ENCODE measurements at places on chromosomes 4 and X.

- no peaks in the 10 kb centered on the region for H3K36me3 ChIP-seq
- H3K27me3 ChIP-seq = no peaks in the 10 kb centered on the region
- no peak overlapping the region for H3K4me3 ChIP-seq
- peak overlapping the region; percentile 74 for H3K27ac ChIP-seq
These were observed 108.3 kb upstream of the ARSJ start for GRCh38 chr4:114087596-114088230.

DNA sequence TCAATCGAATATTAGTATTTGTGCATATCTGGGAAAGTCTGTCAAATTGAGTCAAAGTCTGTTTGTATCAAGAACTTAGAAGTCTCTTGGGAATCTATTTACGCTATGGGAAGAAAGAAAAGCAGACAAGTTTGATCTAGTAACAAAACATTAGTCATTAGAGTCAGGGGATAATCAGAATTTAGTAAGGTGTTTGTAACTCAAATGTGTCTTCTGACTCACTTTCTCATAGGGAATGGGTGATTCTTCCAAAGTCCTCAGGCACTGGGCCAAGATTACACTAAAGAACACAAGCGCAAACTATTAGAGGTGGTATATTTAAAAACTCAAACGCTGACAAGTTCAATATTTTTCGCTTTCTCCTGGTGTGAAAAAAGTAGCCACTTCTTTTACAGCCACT lies 926.5 kb downstream of the PDHA2 start:
- H3K36me3 ChIP-seq = no peaks in the 10 kb centered on the region
- no peak overlapping the region for H3K27ac ChIP-seq
- no peak overlapping the region for H3K4me3 ChIP-seq
- H3K27me3 ChIP-seq = no peaks in the 10 kb centered on the region
- no peak for DNase-seq
- H3K4me1 ChIP-seq = no peaks in the 10 kb centered on the region

GRCh38 chrX:17842769-17843525 lies 18.2 kb downstream of the RAI2 start:
- H3K4me1 ChIP-seq = no peaks in the 10 kb centered on the region
- DNase-seq = no peak
- H3K27me3 ChIP-seq = peaks cover 56% of the 10 kb centered on the region
- no peaks in the 10 kb centered on the region for H3K36me3 ChIP-seq
- no peak overlapping the region for H3K27ac ChIP-seq

- H3K27ac ChIP-seq = no peak overlapping the region
- H3K27me3 ChIP-seq = no peaks in the 10 kb centered on the region
- no peak overlapping the region for H3K4me3 ChIP-seq
- no peaks in the 10 kb centered on the region for H3K4me1 ChIP-seq
- no peaks in the 10 kb centered on the region for H3K36me3 ChIP-seq
- DNase-seq = peak; percentile 59
These were observed 684.9 kb upstream of the MAGEB2 start for GRCh38 chrX:29530501-29530900.

DNA sequence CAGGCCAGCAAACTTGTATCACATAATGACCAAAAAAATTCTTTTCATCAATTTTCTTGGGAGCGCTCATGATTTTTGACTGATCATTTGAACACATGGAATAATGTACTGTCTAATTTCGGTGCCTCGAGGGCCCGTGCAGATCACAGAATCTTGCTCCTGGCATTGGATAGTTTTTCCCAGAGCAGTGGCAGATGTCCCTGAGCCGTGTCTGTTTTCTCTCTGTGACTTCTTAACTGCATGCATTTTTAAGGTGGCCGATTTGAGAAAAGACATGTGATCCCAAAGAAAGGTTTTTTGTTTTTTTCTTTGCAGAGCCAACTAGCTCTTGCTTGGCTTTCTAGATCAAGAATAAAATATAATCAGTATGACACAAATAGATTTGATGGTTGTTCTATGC lies 19.7 kb downstream of the GPRIN3 start:
- no peak overlapping the region for H3K27ac ChIP-seq
- no peaks in the 10 kb centered on the region for H3K36me3 ChIP-seq
- no peaks in the 10 kb centered on the region for H3K27me3 ChIP-seq
- H3K4me3 ChIP-seq = no peak overlapping the region
- no peaks in the 10 kb centered on the region for H3K4me1 ChIP-seq
- no peak for DNase-seq

DNA sequence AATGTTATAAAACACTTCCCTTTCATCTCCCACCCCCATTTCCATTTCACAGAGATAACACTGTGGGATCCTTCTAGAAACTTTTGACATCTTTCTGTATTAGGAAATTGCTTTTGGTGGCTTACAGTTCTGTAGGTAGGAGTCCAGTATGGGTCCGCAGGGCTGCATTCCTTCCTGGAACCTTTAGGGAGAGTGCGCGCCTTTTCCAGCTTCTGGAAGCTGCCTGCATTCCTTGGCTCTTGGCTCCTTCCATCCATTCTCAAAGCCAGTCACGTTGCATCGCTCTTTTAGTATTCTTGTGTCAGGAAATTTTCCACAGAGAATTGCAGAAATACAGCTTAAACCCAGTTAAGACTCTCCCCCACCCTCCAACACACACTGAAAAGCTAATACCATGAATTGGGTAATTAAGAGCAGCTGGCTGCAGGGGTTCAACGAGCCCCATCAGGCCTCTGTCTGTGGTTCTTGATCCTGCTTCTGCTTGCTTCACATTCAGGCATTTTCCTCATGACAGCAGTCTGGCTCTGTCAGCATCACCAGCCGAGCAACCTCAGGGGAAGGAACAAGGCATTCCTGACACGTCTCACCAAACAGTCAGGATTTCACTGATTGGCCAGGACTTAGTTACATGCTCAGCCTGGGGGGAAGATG lies 48.8 kb downstream of the SEPTIN11 start:
- peaks cover 3% of the 10 kb centered on the region for H3K4me1 ChIP-seq
- peaks cover 26% of the 10 kb centered on the region for H3K36me3 ChIP-seq
- H3K27me3 ChIP-seq = no peaks in the 10 kb centered on the region
- DNase-seq = peak; percentile 78
- H3K4me3 ChIP-seq = no peak overlapping the region

GRCh38 chrX:123476611-123477219 lies 256.1 kb downstream of the THOC2 start:
- no peak overlapping the region for H3K4me3 ChIP-seq
- H3K27me3 ChIP-seq = no peaks in the 10 kb centered on the region
- no peaks in the 10 kb centered on the region for H3K4me1 ChIP-seq
- no peak for DNase-seq
- no peaks in the 10 kb centered on the region for H3K36me3 ChIP-seq

DNA sequence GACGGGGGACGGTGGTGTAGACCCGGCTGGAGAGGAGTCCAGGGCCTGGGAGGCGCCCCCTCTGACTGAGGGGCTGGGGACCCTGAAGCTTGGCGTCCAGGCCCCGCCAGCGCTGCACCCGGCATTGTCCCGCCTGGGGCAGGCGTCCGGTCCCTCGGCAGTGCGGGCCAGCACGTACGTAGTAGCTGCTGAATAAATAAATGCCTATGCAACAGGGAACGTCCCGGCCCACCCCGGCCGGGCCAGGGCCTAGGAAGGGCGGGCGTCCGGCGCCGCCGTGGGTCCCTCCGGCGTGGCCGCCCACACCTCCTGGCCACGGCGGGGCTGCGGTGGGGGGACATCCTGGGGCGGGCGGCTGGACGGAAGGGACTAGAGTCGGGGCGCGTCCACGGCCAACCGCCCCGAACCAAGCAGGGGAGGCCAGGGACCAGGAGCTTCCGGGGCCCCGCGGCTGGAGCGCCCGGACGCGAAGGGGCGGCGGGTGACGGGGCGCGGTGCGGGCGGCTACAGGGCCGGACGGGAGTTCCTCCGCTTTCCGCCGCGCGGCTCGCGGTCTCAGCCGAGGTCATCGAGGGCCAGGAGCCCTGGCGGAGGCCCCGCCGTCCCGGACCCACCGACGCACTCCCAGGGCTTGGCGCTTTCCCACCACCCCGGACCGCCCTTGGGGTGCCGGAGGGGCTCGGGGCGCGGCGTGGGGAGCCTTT lies 886 bp upstream of the WWC2 start:
- H3K27ac ChIP-seq = peak overlapping the region; percentile 98
- peaks cover 7% of the 10 kb centered on the region for H3K4me1 ChIP-seq
- peak; percentile 72 for DNase-seq
- H3K4me3 ChIP-seq = peak overlapping the region; percentile 88
- H3K27me3 ChIP-seq = no peaks in the 10 kb centered on the region

DNA sequence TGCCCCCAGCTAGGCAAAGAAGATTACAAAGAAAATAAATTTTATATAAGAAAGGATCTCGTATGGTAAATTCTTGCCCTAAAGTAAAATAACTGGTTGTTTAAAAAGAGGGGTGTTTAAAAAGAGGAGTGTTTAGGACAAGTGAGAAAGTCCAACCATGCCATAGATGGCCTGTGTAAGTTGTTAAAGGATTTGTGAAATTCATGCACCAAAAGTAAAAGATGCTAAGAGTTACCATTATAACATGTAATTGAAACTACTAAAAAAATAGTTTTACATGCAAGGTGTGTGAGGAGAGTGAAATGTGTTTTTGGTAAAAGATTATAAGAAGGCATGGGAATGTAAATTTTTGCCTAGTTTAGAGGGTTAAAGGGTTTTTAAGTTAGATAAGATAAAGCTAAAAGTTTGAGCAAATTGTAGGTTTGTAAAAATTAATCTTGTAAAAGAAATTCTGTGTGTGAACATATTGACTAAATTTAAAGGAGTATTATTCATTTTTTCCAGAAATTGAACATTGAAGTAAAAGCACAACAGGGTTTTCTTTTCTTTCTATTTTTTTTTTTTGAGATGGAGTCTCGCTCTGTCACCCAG lies 20.1 kb downstream of the HTT-AS start:
- no peak for DNase-seq
- H3K4me1 ChIP-seq = no peaks in the 10 kb centered on the region
- H3K27me3 ChIP-seq = peaks cover 4% of the 10 kb centered on the region
- H3K36me3 ChIP-seq = no peaks in the 10 kb centered on the region

GRCh38 chr4:110484767-110485166 lies 8.8 kb downstream of the ENPEP start:
- no peak overlapping the region for H3K4me3 ChIP-seq
- H3K27me3 ChIP-seq = no peaks in the 10 kb centered on the region
- H3K4me1 ChIP-seq = peaks cover 1% of the 10 kb centered on the region
- DNase-seq = peak; percentile 93
- H3K36me3 ChIP-seq = no peaks in the 10 kb centered on the region

GRCh38 chrX:122579526-122579925 lies 604.6 kb upstream of the GRIA3 start:
- no peaks in the 10 kb centered on the region for H3K27me3 ChIP-seq
- no peaks in the 10 kb centered on the region for H3K36me3 ChIP-seq
- no peaks in the 10 kb centered on the region for H3K4me1 ChIP-seq
- no peak for DNase-seq
- no peak overlapping the region for H3K4me3 ChIP-seq
- H3K27ac ChIP-seq = no peak overlapping the region

DNA sequence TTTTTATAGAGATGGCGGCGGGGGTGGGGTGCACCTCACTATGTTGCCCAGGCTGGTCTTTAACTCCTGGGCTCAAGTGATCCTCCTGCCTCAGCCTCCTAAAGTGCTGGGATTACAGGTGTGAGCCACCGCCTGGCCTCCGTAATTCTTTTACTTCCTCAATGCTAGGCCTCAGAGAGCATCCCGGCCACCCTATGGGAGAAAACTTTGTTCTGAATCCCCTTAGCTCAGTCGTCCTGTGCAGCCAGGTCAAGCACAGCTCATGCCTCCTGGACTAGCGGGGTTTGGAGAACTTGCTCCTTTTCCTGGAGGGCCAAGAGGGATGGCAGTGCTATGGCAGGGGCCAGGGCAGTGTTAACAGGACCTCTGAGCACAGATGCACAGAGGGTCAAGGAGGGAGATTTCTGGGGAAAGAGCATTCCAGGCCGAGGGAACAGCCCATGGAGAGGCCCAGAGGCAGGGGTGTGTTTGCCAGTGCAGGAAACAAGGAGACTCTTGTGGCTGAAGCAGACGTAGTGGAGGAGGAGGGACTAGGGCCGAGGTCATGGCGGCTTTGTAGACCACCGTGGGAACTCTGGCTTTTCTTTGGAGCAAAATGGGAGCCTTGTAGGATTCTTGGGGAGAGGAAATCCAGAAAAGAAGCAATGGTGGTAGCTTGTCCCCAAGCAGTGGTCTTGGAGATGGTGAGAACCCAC lies 9.8 kb upstream of the TNIP2 start:
- DNase-seq = no peak
- H3K4me3 ChIP-seq = no peak overlapping the region
- no peaks in the 10 kb centered on the region for H3K36me3 ChIP-seq
- no peak overlapping the region for H3K27ac ChIP-seq

DNA sequence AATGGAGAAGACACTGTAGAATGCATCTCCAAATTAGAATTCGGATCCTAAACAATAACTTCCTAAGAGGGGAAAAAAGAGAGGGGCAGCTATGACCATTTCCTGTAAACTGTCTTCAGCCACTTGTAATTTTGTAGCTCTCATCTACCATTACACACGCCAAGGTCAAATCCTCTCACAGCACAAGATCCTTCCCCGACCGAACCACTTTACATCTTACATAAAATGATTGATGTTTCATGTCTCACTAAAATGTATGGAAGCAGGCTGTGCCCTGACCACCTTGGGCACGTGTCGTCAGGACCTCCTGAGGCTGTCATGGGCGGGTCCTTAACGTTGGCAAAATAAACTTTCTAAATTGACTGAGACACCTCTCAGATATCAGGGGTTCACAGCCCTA lies 24.1 kb upstream of the PBDC1 start:
- H3K27ac ChIP-seq = peak overlapping the region; percentile 69
- H3K36me3 ChIP-seq = no peaks in the 10 kb centered on the region
- H3K27me3 ChIP-seq = no peaks in the 10 kb centered on the region
- DNase-seq = peak; percentile 55

- H3K27me3 ChIP-seq = no peaks in the 10 kb centered on the region
- H3K36me3 ChIP-seq = no peaks in the 10 kb centered on the region
- H3K4me1 ChIP-seq = no peaks in the 10 kb centered on the region
These were observed 455.5 kb downstream of the STIM2 start for GRCh38 chr4:27316176-27316575.

DNA sequence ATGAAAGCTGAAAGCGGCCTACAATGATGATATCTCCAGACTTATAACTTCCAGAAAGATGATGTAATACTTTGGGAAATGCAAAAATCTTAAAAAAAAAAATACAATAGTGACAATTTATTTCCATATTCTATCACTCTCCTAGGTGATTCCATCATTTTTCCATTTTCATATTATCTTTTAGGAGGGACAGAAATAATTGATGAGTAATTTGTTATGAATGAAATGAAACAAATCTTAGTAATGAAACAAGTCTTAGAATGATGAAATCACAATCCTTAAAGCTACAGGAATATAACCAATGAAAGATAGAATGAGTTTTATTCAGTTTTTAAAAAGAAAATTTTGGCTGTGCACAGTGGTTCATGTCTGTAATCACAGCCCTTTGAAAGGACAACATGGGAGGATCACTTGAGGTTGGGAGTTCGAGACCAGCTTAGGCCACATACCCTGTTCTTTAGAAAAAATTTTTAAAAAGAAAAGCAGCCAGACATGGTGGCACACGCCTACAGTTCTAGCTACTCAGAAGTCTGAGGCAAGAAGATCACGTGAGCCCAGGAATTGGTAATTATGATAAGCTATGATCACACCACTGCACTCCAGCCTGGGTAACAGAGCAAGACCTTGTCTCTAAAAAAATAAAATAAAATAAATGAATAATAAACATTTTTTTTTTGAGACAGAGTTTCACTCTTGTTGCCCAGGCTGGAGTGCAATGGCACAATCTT lies 21.7 kb downstream of the CLOCK start:
- H3K4me1 ChIP-seq = no peaks in the 10 kb centered on the region
- no peak overlapping the region for H3K4me3 ChIP-seq
- no peaks in the 10 kb centered on the region for H3K27me3 ChIP-seq
- H3K36me3 ChIP-seq = no peaks in the 10 kb centered on the region
- no peak overlapping the region for H3K27ac ChIP-seq
- DNase-seq = peak; percentile 12

Measured in mesenchymal stem cell (in vitro differentiated cells and primary cell).